ENCODE measurements at places on chromosomes 7 and 10. TPM values are rescaled to one million over a fixed set of nuclear protein-coding genes. Genes with fewer than 3 reads are reported as not detected.

The CPA2 gene
- total RNA-seq, result not detected

The ST8SIA6 gene
- 2.5 TPM for total RNA-seq

The ANXA8L1 gene
- total RNA-seq, result not detected

The CFAP43 gene
- not detected for total RNA-seq

The SLC29A3 gene
- total RNA-seq, result 3.6 TPM

The KLF14 gene
- not detected for total RNA-seq

The PRPS1L1 gene
- not detected for total RNA-seq

The MYPN gene
- total RNA-seq, result not detected

The CAV2 gene
- total RNA-seq, result not detected

The DIP2C gene
- 7.6 TPM for total RNA-seq

The ANKRD61 gene
- not detected for total RNA-seq

The ASZ1 gene
- total RNA-seq, result not detected

The LSM5 gene
- 43.5 TPM for total RNA-seq

The PDZD8 gene
- total RNA-seq, result 22.1 TPM

The PNLIPRP1 gene
- not detected for total RNA-seq

DNA sequence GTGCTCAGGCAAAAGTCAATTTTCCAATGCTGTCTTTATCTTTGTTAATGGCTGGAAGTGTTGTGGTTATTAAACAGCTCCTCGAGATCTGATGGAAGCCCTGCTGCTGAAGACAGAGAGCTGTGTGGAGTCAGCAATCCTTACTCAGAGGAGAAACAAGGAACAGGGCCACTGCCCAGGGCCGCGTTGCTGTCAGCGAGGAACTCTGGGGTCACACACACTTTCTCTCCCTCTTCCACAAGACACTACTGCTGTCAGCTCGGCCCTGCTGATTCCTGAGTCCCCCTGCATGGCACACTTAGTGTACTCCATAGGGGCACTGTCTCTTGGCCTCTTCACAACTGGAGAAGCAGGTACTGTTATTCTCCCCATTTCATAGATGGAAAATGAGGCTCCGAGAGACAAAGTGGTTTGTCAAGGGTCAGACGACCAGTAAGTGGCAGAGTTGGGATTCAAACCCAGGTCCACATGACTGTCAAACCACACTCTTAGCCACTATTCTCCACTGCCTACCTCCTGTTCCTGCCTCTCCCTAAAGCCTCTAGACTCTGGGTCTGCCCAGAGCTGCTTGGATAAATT is 29.3 kb upstream of the PDCD4 start:
- DNase-seq, result no peak

DNA sequence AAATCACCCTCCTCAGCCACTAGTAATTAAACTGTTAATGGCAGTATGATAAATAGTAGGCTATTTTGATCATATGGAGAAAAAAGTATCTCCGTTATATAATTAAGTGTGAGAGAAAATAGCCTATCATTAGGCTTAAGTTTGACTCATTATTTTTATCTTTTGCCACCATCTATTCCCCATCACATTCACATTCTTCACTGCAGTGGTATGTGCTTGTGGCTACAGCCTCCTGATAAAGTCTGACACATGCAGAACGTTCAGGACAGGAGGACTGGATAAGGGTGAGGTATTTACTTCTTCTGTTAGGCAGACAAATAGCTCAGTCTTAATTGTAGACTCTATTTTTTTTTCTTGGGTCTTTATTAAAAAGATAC is 5.8 kb downstream of the NEBL start:
- DNase-seq, result no peak

DNA sequence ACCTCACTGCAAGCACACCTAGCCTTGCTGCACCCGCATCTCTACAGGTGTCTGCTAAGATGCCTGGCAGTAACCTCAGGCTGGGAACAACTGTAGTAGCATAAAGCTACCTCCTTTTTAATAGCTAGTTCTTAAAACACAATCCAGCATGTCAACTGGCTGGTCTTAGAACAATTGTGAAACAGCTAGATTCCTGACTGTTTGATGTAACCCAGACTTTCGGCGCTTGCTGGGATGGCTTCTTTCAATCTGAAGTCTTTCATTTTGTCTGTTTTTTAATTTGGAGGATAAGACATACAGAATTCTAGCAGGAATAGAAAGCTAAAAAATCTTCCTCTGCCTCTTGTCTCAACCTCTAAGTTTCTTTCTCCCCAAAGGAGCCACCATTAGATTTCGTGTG is 59.8 kb downstream of the GSDME start:
- no peak for DNase-seq

GRCh38 chr7:25014756-25015155 is 34.8 kb upstream of the OSBPL3 start:
- no peak for DNase-seq

- no peak for DNase-seq
Observed at GRCh38 chr7:20193242-20193777, 23.9 kb downstream of the MACC1 start.

DNA sequence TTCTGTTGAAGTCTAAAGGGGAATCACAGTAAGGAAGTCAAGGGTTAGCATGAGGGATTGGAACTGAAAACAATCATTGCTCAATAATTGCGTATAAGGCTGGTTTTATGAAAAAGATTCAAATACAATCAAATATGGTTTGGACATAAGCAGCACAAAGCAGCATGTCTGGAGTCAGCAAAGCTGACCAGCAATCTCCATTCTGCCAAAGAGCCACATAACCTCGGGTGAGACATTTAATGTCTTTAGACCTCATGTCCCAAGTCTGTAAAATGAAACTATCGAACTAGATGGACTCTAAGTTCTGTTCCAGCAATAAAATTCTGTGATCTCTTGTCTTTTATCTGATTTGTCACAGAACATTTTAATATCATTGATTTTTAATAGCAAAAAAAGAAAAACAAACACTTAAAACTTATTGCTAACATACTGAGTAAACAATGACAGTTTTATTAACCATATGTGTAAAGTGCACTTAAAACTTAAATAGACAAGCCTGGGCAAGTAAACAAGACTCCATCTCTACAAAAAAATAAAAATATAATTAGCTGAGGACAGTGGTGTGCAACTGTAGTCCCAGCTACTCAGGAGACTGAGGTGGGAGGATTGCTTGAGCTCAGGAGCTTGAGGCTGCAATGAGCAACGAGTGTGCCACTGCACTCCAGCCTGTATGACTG is 217.0 kb downstream of the MAGI2 start:
- DNase-seq, result no peak

- peak; percentile 25 for DNase-seq
Observed at GRCh38 chr10:45421221-45422097, 47.4 kb downstream of the ALOX5 start.

DNA sequence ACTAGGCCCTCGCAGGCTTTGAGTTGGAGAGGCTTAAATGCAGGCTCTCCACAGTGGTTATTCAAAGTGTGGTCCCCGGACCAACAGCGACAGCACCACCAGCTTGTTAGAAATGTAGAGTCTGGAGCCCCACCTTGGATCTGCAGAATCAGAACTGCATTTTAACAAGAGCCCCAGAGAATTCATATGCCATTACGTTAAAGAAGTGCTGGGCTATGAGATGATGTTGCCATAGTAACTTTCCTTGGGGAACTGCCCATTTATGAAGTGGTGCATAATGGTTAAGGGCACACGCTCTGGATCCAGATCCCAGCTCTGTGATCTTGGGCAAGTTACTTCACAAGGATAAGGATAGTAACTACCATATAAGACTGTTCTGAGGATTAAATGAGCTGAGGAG is 48.9 kb downstream of the ZCCHC24 start:
- DNase-seq, result no peak

- no peak for DNase-seq
Observed at GRCh38 chr7:148255333-148255732, 335.2 kb upstream of the C7orf33 start.

- DNase-seq, result no peak
Observed at GRCh38 chr7:45897042-45897690, 8.9 kb downstream of the IGFBP1 start.

DNA sequence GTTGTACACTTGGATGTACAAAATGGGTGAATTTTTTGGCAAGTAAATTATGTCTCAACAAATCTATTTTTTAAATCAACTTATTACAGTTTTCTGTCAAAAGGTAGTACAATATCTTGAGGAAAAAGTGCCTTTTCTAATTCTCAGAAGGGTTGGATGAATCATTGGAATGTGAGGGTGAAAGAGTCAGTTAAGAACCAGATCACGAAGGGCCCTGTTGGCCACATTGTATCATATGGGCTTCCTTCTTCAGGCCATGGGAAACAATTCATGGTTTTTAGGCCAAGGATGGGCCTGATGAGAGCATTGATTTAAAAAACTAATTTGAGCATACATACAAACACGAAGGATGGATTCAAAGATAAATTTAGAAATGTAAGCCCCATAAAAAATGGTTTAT is 503.7 kb downstream of the TNS3 start:
- no peak for DNase-seq

DNA sequence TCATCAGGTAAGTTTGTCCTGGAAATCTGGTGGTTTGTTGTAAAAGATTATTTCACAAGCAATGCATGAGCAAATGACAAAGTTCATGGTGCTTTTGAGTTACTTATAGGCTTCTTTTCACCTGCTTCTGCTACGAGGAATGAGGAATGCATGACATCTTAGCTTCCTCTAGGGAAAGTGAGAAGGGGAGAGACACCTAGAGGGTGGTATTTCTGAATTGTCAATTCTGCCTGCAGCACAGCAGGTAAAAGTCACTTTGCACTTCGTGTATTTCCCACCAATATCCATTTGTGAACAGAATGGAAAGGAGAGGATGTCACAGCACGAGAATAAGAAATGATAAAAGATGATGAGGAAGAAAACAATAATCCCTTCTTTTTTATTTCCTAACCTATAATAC is 153.4 kb upstream of the FEZF1 start:
- no peak for DNase-seq

DNA sequence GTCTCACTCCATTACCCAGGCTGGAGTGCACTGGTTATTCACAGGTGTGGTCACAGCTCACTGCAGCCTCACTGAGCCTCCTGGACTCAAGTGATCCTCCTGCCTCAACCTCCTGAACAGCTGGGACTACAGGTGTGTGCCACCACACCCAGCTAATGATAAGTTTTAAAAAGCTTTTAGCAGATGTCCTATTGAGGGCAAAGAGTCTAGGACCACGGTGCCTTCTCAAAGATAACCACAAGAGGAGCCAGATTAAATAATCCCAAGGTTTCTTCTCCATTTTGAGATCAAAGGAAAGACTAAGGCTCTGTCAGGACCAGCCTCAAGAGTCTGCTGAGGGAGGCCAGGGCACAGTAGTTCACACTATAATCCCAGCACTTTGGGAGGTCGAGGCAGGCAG is 4.7 kb downstream of the ATP5MF start:
- DNase-seq, result no peak

DNA sequence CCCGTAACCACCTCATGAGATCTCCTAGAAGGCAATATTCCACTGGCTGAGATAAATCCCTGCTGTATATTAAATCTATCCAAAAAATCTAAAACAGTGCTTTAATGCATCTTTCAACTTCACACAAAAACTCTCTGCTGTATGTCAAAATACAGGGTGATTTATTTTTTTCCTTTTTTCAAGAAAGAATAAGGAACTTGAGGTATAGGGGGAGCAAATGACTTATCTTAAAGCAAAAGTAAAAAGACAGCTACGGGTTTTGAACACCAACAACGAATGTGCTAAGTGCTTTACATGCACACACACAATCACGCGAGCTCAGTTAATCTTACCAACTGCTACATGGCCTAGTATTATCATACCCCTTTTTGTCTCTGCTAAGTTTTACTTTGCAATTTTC is 168.9 kb upstream of the PHF14 start:
- DNase-seq, result no peak

DNA sequence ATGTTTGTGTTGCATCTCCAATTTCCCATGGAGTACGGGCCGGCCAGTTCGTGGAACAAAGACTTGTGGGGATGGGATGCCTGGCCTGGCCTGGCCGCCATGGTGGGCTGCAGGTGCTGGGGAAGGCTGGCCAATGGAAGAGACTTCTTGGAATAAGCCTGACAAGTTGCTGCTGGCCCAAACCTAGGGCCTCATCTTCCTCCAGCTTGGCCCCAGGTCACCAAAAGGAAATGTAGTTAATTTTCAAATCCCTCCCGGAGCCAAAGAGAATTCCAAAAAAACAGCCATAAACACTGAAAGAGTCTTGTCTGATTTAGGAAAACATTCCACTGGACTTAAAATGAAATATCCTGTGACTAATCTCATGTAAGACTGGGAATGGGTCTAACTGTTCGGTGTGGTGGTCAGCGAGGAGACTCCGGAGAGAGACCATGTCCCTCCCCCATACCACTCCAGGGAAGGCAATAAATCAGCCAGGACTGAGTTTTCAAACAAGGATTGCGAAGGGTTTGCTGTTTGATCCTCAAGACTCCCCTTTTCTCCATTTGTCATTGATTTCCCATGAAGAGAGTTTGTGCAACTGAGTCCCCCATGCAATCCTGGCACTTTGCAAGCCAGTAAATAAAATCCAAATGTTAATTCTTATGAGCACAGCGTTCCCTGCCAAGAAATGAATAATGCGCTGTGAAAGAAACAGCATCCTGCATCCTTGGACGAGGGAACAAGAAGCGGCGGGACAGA is 128.7 kb upstream of the HABP2 start:
- no peak for DNase-seq

- no peak for DNase-seq
Observed at GRCh38 chr7:29142021-29142727, 4.2 kb downstream of the CPVL start.

DNA sequence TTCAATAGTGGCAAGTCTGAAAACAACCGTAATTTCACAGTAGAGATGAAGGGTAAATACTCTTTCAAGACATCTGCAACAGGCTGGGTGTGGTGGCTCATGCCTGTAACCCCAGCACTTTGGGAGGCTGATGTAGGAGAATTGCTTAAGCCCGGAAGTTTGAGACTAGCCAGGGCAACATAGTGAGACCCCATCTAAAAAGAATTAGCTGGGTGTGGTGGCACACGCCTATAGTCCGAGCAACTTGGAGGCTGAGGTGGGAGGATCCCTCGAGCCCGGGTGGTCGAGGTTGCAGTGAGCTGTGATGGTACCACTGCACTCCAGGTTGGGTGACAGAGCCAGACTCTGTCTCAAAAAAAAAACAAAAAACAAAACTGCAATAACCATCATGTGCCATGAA is 71.8 kb downstream of the PFKFB3 start:
- no peak for DNase-seq

GRCh38 chr7:50389961-50390360 is 60.2 kb downstream of the FIGNL1 start:
- no peak for DNase-seq

DNA sequence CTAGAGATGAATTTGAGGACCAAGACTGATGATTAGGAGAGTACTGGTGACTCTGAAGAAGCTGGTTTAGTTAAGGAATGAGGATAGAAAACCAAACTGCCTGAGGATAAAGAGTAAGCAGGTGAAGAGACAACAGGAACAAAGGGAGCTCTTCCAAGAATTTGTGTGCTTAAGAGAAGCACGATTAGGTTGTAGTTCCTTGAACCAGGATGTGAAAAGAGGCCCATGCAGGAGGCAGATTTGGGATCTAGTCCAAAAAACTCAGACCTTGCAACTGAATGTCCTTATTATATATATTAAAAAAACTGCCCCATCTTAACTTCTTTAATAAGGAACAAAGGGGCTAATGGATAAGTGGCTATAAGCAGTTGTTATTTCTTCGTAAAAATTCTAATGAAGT is 150.4 kb downstream of the SKAP2 start:
- DNase-seq, result no peak

- DNase-seq, result no peak
Observed at GRCh38 chr10:42802876-42803275, 20.3 kb downstream of the BMS1 start.
